ENCODE measurements at places on chromosomes 13 and 19.

DNA sequence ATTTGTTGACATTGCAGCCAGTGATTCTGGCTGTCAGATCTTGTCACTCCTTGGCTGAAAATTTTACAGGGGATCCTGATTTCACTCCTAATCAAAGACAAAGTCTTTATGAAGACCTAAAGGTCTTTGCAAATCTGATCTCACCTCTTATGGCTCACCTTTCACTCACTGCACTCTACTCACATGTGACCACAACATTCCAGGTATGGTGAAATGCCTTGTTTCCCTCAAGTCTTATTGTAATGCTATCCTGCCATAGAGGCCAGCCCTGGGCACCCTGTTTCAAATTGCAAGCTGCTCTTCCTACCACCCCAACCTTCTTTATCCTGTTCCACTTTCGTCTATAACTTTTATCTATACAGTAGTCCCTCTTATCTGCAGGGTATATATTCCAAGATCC lies 200.1 kb downstream of the NDFIP2 start:
- DNase-seq: no peak

- DNase-seq: peak; percentile 88
Observed at GRCh38 chr19:46495786-46496099, at the start of gene PNMA8B. Gene PNMA8B (minus strand): TSS chr19:46495867. CDS start chr19:46495465, 402 bp downstream.

DNA sequence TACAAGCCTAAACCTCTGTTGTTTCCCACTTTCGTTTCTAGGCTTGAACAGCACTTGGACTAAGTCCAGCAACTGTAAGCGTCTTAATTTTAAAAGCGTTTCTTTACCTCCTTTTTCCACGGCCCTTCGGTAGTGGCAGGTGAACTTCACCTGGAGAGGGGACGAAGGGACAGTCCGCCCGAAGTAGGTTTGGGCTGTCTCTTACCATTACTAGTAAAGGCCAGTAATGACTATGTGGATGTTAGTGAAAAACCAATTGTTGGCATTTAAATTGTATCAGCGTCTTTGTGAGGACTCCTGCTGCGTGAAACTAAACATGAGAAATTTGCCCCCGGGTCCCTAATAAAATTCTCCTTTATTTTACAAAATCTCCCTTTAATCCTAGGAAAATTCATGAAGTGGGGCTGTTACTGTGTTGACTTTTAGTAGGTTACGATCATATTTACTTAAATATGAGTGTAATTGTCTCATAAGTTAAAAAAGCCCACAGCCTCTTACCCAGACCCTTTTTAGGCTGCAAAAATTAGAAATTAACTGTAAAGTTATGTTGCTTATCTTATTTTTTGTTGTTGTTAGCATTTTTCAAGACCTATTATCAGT lies 983 bp downstream of the ITM2B start:
- no peak for DNase-seq

DNA sequence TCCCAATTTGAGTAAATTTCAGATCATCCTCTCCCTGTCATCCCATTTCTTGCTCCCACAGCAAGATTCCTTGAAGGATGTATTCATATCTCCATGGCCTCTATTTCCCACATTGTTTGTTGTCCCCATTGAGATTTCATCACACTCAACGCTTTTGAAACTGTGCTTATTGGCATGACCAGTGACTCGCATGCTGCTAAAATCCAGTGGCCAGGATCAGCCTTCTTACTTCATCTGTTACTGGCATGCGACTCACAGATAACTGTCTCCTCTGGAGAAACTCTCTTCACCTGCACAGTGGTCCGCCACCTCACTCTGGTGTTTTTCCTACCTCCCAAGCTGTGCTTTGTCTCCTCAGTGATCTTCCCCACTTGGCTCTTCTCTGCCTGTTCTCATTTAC lies 95.8 kb downstream of the WASF3 start:
- DNase-seq: no peak

- DNase-seq: no peak
Observed at GRCh38 chr19:19741184-19741583, 8.3 kb upstream of the ZNF14 start.

DNA sequence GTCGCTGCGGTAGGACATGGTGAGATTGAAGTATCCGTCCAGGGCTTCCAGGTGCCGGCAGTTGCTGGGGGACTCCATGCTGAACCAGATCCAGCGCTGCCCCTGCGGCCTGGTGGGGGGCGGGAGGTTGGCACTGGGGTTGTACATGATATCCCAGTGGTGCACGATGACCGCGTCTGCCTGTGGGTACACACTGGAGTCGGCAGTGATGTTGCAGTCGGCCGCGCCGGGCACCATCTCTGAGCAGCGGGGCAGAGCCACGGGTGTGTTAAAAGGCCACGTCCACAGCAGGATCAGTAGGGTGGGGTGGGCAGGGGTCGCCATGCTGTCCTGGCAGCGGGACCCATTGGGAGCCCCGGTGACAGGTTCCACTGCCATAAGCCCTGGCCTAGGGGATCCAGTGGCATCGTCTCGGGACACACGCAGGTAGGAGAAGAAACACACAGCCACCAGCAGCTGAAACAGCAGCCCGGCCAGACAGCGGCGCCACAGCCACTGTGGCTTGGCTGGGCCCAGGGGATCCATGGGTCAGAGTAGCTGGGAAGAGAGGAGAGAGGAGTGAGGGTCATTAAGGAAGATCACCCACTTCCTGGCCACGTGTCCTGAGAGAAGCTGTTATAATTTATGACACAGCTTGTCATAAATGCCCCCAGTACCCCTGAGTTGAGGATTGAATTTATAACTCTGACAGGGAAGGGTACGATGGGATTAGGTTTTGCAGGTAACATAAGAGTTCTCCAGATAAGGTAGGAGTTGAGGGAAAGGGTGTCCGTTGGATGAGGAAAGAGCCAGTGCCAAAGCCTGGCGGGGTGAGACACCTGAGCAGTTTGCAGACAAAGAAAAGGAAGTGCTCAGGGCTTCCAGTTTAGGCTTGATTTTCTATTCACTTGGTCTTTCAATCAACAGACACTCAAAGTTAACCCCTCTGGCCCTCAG lies 2.9 kb downstream of the FUT5 start:
- DNase-seq: no peak

- DNase-seq: peak; percentile 68
Observed at GRCh38 chr13:98842858-98843481, 90.5 kb upstream of the SLC15A1 start.

GRCh38 chr19:39196320-39196719 lies 444 bp upstream of the NCCRP1 start:
- no peak for DNase-seq

DNA sequence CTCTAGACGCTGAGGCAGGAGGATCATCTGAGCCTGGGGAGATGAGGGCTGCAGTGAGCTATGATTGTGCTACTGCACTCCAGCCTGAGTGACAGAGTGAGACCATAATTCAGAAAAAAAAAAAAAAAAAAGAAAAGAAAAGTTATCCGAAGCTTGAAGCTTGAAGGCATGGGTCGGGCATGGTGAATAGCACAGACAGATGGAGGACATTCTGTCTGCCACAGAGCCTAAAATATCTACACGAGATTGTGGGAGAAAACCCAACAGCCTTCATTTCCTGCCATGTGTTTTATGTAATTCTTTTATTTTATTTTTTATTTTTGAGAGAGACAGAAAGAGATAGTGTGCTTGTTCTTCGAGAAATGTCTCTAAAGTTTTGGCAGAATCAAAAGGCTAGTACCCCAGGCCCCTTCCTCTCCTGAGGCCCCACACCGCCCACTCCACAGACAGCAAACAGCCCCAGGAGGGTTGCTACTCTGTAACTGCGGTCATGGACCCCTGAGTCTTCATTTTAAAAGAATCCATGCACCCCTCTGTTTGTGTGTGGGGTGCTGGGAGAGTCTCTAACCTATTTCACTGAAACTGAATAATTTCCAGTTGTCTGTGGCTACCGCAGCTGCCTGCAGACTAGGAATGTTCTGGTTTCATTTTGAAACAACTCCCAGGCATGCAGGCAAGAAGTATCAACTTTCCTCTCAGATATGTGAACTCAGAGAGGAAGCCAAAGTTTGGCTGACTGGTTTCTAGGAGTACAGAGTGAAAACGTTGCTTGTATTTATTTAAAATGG lies 38.4 kb upstream of the RCBTB2 start:
- no peak for DNase-seq

GRCh38 chr19:9871626-9872338 lies 36.7 kb downstream of the PIN1 start:
- DNase-seq: no peak

- no peak for DNase-seq
Observed at GRCh38 chr19:45798995-45799517, 6.4 kb upstream of the DMWD start.

DNA sequence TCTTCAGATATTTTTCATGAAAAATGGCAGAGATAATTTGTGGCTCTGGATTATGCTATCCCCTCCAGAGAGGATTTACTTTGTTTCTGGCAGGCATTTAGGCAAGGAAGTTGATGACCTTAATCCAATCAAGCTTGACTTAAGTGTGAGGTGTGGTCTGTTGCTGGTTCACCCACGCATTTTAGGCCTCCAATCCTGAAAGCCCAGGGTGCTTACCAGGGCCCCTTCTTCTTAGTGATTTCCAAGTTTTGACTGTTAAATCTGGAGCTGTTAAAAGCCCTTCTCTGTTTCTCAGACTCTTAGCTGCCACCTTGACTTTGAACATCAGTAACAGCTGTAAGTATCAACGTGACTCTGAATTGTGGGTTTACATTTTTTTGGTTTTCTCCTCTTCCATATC lies 161.8 kb downstream of the DNAJC15 start:
- no peak for DNase-seq

GRCh38 chr13:94119360-94119936 lies 360.0 kb downstream of the DCT start:
- no peak for DNase-seq

- DNase-seq: no peak
Observed at GRCh38 chr19:42568006-42568405, 26.7 kb downstream of the CEACAM8 start.

DNA sequence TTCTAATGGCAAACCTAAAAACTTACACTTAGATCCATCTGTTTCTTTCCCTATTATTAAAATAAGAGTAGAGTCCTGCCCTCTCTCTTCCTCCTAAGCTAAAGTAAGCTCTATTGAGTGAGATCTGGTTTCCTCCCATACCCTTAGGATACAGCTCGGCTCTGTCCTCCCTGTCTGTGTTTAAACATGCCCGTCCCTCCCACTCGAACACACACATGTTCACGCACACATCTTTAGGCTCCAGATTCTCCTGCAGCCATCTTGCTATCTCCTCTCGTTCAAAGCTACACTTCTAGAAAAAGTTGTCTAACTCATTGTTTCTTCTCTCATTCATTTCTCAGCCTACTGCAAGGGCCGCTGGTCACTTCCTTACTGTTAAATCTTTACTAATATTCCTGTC lies 15.1 kb upstream of the CEBPG start:
- DNase-seq: no peak

DNA sequence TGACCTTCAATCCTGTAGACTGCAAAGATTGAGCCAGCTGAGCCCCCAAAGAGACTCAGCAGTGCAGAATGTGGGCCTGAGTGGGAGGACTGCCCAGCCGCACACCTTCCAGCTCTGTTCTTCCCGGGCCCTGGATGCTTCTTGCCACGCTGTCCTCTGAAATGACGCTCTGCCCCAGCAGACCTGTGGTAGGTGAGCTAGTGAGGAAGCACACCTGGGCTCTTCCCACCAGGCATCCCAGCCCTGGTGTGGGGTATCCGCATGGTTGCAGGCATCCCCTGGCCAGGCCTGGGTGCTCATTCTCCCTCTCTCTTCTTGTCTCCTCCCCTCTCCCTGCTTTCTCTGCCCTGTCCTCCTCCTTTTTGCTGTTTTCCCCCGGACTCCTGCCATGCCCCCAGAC lies 9.8 kb upstream of the MZF1 start:
- no peak for DNase-seq

- DNase-seq: no peak
Observed at GRCh38 chr13:114222461-114222968, 12.2 kb upstream of the CDC16 start.

DNA sequence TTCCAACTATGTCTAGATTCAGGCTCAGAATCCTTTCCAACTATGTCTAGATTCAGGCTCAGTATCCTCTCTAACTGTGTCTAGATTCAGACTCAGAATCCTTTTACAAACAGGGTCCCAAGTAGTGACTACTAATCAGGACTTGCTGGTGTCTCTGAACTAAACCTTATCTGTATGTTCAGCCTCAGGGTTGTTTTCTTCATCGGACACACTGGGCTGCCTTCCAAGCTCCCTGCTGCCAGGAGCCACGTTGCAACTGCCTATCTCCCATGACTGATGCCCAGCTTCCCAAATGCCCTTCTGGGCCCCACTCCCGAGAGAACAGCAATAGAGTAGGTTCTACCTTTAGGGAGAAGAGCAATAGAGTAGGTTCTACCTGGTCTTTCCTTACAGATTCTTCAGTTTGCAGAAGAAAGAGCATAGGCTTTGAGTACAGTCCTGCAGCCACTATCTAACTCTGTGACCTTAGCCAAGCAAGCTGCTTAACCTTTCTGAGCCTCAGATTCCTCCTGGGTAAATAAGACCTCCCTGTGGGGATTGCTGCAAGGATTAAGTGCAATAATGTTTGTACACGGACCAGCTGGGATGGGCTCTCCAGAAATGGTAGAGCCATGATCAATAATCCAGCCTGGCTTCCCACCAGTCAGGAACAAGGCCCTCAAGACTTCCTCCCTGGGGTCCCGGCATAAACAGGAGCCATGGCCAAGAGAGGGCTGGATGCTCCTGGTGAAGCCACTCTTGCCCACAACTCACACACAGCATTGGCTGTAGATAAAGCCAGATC lies 61.5 kb downstream of the ZIC5 start:
- DNase-seq: no peak

- peak; percentile 89 for DNase-seq
Observed at GRCh38 chr19:53879140-53880081, 2.6 kb upstream of the PRKCG start.

DNA sequence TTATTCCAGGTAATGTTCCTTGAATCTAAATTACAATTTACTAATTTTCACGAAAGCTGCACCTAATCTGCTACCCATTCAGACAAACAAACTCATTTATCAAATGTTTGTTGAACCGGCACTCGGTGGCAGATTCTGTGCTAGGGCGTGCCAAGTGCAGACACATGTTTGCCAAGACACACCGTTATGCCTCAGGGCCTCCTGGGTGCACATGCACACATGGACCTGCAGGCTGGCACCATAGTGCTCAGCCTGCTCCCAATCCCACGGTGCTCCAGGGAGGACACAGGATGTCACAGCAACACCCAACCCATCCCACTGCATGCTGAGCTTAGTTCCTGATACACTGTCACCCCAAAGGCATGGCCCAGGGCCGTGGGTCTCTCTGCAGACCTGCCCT lies 7.7 kb downstream of the SCGB2B2 start:
- DNase-seq: no peak

DNA sequence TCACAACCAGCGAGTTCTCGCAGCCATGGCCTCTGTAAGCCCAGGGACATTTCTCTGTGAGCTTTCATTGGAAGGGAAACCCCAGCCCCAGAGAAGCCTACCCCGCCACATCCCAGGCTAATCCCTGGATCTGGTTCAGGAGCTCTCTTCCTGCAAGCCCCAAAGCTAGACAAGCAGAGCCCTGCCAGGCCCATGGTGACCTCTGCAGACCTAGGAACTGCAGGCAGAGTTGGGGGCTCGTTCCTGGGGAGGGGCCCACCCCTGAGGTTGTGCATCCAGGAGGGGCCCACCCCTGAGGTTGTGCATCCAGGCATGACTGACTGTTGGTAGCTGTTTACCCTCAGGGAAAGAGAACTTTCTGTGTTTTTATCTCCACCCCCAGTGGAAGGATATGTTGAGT lies 21.7 kb downstream of the KCTD15 start:
- DNase-seq: no peak

Measured in amygdala (tissue), 56 donors.